ENCODE measurements at places on chromosomes 5 and 9.

- no peak for DNase-seq
These were observed 38.3 kb upstream of the TNFSF8 start for GRCh38 chr9:114968671-114969070.

DNA sequence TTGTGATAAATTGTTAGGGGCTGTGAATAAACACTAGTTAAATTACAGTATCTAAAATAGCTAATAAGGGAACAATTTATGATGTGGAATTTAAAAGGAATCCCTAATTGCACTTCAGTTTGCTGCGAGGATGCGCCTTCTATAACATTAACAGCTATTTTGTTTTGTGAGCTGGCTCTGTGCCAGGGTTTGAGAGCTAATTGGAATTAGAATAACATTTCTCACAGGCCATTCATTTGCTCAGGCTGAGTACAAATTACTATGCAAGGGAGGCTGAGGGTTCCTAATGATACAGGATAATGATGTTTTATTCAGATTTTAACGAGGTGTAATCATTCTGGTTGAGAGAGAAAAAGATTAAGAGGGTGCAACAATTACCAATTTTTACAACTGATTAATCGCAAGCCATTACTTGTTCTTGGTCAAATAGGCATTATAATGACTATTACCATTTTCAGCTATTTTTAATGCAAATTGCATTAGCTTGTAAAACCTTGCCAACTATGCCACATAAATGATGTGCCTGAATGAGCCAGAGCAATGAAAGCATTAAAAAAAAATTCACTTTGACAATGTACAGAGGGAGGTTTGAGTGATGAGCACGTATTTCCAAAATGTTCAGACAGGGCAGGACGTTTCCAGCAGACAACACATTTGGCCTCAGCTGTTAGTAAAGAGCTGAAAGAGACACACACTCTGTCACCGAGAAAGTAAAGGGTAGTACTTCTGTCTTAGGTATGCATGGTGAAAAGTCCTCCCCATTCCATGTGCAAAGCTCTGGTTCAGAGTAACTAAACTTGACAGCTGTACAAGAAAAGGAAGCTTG, 576.5 kb downstream of the TLE1 start:
- no peak for DNase-seq

- DNase-seq: peak; percentile 81
These were observed 120.6 kb downstream of the TTLL11 start for GRCh38 chr9:121972501-121972981.

DNA sequence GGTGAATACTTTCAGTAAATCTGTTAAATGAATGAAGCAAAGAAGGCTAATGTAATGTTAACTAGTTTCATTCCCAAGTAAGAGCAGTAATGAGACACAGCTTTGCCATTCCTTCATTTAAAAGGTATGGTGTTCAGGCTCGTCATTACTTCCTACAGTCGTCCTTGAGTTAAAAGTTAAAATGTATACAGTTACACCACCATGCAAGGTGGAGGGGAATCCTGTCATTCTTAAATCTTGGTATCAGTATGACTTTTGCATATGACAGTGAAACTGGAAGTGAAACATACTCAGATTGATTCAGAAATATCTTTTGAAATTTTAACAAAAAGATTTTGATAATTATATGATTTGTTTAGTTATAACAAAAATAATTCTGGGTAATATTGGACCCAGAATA, 25.9 kb downstream of the MTRR start:
- DNase-seq: no peak

DNA sequence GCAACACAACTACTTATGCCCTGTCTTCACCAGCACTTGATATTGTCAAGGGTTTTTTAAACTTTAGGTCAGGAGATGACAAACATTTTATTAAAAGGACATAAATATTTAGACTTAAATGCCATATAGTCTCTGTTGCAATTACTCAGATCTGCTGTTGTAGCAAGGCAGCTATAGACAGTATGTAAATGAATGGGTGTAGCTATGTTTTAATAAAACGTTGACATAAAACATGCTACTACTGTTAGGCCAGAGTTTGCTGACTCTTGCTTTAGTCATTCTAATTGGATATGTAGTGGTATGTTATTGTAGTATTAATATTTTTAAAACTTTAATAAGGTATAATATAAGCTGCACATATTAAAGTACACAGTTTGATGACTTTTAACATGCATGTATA, 27.7 kb downstream of the ZNF131 start:
- DNase-seq: no peak

DNA sequence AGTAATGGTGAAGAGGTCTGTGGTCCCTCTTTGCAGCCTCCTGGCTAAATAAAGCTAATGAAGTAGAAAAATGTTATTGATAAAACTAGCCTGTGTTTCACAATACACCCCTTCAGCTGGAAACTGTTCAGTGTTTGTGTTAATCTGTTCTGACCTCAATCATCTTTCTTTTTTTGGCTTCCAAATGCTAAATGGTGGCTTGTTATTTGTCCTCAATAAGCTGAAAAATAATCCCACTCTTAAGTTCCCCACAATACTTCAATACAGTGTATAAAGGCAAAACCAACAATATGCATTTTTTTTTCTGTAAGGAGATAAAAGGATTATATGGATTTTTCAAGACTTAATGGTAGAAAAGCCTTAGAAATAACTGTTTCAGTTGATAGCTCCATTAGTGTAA, 560.5 kb downstream of the TUSC1 start:
- no peak for DNase-seq

DNA sequence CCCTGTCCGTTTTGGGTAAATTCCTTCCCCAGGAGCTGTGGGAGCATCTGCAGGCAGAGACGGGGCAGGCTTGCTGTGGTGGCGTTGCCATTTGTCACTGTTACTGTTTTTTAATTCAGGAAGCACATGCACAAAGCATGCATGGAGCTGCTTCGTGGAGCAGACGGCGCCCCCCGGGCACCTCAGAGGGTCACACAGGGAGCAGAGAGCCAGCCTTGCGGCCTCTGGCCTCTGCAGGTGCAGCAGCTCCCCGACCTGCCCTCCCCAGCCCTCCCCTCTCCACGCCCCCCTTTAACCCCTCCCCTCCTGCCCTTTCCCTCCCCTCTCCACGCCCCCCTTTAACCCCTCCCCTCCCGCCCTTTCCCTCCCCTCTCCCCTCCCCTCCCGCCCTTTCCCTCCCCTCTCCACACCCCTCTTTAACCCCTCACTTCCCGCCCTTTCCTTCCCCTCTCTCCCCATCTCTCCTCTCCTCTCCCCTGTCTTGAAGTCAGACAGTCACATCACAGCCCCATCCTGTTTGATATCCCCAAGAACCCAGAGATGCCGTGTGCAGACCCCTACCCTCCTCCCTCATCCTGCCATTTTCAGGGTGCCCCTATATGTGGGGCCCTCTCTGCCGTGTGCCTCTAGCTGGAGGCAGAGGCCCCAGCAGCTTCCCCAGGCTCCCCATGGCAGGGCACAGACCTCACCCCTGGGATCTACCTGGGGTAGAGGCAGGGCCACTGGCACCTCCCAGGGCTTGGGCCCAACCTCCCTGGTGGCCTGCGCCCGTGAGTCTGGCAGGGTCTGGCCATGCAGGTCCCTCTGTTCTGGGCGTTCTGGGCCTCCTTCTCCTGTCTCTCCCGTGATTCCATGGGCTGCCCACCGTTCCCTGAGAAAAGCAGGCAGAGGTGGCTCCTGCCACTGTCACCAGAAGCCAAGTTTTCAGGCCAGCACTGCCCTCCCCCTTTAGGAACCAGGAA, 29.6 kb upstream of the UBAC1 start:
- DNase-seq: peak; percentile 41

GRCh38 chr5:91229031-91229727, 153.9 kb downstream of the ARRDC3 start:
- no peak for DNase-seq

- no peak for DNase-seq
These were observed 94.6 kb upstream of the TXNDC8 start for GRCh38 chr9:110432253-110432652.

DNA sequence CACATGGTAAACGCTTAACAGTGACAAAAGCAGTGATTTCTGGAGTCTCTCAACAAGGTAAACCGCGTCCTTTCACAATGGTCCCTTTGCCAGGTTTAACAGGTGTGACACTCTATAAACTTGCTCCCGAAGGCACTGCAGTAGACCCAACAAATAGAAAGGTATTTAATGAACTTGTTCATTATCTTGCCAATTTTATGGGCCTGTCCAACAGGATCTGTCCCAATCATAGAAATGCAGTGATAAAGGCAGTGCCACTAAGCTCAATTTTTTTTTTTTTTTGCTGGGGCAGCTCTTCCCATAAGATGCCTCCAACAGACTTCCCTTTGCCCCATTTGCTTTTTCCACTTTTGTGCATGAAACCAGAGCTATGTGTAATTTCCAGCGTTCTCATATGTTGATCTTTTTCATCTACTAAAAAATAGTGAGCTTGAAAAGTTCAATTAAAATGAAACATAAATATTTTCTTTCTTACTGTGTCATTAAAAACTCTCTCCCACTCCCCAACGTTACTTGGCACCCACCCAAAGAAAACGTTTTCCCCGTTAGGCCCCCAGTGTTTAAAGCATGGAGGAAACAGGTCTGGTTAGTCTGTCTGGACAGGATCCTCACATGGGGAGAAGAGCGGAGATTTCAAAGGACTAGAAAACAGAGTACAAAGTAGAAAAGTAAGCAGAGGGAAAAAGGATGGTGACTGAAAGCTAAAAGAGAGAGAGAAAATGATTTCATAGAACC, 80.9 kb upstream of the SPATA31D4 start:
- no peak for DNase-seq

- DNase-seq: no peak
These were observed 1.1 kb upstream of the PRKAA1 start for GRCh38 chr5:40799258-40799657.
